Effector CD8-positive, alpha-beta T cell (primary cell): ENCODE measurements at places on chromosomes 1 and 21.
A peak's percentile ranks its signal among the peaks of the same experiment; 100 is the strongest.

DNA sequence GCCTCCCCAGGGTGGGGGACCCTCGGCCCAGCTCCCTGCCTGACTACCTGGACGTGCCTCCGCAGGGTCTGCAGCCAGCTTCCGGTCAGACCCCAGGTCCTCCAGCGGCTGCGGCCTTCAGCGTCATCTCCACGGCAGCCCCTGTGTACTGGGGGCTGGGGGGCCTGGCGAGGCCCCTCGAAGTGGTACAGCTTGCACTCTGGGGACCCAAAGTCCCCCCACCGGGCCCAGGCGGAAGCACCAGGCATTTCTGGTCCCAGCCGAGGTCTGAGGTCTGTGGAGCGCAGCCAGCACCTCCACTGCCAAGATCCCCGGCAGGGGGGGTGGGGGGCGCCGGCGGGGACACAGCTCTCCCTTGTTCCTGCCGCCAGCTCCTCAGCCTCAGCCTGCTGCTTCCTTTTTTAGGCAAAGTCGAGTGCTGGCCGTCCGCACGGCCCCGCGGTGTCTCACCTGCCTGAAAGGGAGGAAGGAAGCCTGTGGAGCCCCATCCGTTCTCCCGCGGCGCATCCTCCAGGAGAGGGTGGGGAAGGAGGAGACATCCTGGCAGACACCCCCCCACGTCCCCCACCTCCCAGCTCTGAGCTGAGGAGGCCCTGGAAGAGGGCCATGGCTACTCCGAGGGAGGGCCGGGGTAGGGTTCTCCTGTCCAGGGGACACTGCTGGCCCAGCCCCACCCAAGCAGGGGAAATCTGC lies 1.2 kb upstream of the VWA1 start:
- no peak for DNase-seq

DNA sequence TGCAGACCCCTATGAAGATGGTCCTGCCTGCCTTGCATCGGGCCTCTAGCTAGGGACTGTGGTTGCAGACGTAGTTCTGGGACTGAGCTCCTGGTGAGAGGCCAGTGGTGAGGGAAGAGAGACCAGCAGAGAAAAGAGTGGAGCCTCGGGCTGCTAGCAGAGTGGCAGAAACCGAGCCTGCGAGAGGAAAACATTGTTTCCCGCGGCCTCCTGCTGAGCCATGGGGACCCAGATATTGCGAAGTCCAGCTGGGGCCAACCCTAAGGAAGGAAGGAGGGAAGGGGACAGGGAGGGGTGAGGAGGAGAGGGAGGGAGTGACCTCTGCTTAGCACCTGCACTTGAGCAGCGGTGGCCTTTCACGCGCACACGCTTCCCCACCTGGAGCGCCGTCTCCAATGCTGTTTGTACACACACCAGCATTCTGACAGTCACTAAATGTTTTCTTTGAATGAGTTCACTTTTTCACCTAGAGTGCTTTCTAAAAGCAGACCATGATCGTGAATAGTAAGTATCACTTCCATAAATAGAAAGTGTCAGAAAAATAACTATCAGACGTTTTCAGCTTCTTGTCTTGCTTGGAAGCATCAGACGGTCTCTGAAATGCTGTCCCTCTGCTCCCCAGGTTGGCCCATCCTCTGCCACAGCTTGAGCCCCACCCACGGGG lies 2.5 kb upstream of the FNDC10 start:
- no peak for DNase-seq

- DNase-seq = no peak
Observed at GRCh38 chr1:46595127-46595526, 8.9 kb downstream of the MKNK1 start.

DNA sequence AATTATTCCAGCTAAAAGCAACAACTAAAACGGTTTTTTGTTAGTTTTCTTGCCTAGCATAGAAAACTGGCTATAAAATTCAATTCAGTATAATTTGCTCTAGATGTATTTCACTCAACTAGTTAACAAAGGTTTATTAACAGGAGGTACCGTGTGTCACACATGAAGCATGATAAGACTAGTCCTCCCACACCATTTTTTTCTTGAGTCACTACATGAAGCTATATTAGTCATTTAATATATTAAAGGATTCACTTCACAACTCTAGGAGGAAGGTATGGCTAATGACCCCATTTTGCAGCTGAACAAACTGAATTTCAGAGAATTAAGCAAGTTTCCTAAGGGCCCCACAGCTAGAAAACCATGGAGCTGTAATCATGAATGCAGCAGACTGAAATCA lies 307.8 kb upstream of the USP25 start:
- DNase-seq = no peak

GRCh38 chr1:108120163-108120562 lies 80.0 kb downstream of the SLC25A24 start:
- DNase-seq = no peak

- no peak for DNase-seq
Observed at GRCh38 chr21:44709426-44710293, 1.7 kb downstream of the TSPEAR start.

GRCh38 chr1:98480271-98480670 lies 181.2 kb upstream of the SNX7 start:
- no peak for DNase-seq

DNA sequence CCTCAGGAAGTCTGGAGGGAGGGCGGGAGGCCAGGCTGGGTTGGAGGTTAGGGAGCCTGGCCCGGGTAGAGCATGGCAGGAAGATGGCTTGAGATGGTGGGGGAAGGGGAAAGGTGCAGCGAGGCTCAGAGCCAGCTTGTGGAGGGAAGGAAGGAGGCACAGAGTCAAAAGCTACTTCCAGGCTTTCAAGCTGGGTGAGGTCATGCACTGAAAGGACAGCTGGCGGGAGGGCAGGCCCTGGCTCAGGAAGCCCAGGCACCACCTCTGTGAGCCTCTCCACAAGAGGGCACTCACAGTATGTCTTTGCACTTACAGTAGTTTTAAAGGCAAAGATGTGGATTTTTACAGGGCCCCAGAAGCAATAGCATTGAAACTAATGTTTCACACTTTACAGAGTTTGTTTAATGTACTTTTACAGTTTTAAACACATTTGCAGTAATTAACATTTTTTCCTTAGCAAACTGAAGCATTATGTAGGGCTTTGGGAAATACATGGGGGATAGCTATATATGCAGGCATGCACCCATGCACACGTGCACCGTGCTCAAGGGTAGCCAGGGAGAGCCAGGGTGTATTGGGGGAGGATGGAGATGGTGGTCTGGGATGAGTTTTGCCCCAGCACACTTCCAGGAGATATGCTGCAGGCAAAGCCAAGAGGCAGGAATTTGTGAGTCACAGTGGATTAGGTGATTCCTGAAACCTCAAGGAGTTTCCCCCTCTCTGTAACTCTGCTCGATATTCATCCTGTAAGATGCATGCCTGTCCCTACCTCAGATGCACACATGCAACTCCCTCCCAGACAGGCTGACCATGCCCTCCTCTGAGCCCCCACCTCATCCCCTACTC lies 6.1 kb upstream of the ADAM15 start:
- peak; percentile 39 for DNase-seq

- no peak for DNase-seq
Observed at GRCh38 chr1:89836252-89837035, 15.6 kb downstream of the LRRC8D start.

- DNase-seq = no peak
Observed at GRCh38 chr1:226450688-226451087, 42.8 kb upstream of the PARP1 start.

GRCh38 chr1:228378873-228379460 lies 27.7 kb downstream of the TRIM11 start:
- no peak for DNase-seq
